ENCODE measurements at places on chromosomes 6 and 20.

GRCh38 chr6:4316867-4317400 is 181.6 kb upstream of the ECI2 start:
- DNase-seq = peak; percentile 39

DNA sequence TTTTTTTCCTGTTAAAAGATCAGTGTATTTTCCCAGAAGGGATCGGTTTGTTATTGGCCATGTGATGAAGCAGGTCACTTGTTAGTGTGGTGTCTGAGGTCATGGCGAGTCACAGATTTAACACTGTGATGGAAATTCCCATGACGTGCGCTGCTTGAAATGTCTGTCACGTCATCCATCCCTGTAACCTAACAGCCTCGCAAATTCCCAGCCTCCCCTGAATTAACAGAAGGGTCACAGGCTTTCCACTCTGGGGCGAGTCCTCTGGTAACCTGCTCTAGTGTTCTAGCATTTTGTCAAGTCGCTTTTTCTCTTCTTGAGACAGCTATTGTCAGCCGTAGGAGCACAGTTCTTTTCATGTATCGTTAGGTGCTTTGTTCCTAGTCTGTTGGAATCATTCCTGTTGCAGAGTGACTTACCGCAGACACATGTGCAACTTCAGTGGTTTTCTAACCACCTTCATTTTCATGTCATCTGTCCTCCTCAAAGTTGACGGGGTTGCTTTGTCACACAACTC is 137.2 kb downstream of the MAP3K4 start:
- DNase-seq = no peak

DNA sequence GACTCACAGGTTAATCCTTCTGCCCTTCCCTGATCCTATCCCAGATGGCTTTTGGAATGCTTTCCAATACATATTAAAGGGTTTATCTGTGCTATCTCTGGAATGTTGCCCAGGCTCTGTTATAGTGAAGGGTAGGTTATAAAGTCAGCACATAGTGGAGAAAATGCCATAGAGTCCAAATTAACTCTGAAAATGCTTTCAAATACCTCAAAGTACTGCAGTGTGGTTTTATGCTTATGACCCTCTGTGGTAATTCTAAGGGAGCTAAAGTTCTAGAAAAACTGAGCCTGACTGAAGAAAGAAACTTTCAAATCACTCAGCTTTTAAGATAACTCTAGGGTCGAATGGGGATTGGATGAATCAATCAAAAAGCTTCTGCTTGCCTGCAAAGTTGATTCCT is 159.8 kb downstream of the PLCB1 start:
- DNase-seq = no peak

DNA sequence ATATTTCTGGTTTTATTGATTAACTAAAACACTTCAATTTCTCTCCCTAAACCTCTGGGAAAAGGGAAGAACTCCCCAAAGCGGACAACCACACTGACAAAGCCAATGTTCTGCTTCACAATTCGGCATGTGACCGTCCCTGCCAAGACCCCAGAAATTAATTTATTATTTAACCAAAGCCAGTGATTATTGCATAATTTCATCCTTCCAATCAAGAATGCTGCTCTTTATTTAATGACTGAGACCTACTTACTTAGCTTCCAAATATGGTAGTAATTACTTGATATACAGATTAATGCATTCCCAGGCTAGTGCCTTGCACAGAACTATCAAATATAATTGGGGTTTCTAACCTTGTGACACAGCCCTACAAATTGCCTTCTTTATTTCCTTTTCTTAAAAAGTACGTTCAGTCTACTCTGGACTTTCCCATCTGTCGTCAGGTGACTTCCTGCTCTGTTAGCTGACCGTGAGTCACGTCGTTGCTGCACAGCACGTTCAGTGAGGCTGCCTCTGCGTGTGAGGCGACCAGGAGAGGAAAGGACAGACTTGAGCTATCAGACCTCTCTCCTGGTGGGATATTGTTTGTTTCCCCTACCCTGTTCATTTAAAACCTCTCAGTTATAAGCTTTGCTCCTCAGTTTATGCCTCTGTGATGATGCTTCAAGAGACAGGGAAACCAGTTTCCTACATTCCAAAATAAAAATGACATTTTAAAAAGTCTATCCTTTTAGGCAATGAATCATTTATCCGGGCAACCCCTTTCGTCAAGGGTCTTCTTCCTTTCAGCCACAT is 55.7 kb upstream of the TNFAIP3 start:
- no peak for DNase-seq

DNA sequence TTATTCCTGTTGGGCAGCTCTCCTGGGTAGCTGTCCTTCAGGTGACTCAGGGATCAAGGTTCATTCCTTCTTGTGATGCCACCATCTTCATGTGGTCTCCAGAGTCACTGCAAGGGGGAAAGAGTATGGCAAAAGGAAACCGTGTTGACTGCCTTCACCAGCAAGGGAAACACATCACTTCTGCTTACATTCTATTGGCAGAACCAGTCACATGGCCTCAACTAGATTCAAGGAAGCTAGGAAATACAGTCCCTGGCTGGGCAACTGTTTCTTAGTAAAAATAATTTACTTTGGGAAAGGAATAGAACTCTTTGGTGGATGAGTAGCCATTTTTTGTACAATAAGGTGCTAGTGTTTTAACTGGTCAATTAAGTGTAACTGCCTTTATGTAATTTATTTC is 5.3 kb downstream of the ANKRD6 start:
- DNase-seq = no peak

All from eye (tissue), 1 donor.